ENCODE measurements at places on chromosomes 2 and 18. TPM values are rescaled to one million over a fixed set of nuclear protein-coding genes. Genes with fewer than 3 reads are reported as not detected.

RAX gene
- total RNA-seq = not detected

LIMS4 gene
- total RNA-seq = not detected

DNA sequence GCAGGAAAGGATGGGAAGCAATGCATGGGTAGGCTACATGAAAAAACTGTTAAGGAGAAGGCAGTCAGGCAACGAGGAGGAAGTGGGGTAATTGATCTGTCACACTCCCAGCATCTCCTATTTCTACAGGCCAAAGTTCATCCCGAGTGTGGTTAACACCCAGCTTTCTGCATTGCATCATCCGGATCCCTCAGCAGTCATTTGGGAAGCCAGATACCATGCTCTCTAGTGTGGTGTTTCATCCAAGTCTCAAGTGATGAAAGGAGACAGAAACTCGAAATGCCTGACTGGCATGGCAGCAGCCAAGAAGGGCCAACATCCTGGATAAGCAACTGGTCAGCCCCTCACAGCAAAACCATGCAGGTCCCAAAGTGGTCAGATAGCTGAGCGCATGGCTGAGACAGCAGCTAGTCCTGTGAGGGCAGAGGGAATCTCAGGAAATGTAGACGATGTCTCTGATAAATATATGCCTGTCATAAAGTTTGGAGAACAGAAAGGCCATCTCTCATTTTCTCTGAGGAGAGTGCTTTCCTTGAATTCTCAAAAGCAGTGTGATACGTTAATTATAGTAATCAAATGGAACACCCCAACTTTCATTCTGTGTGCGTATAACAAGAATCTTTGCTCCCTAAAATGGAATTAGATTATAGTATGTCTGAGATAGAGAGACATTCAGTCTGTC lies 24.8 kb upstream of the HNRNPA3 start:
- no peaks in the 10 kb centered on the region for H3K36me3 ChIP-seq
- no peak overlapping the region for H3K27ac ChIP-seq
- no peak overlapping the region for H3K4me3 ChIP-seq
- DNase-seq = no peak
- H3K27me3 ChIP-seq = peaks cover 14% of the 10 kb centered on the region

- H3K4me3 ChIP-seq = no peak overlapping the region
- no peak for DNase-seq
- no peaks in the 10 kb centered on the region for H3K36me3 ChIP-seq
- no peak overlapping the region for H3K27ac ChIP-seq
- peaks cover 2% of the 10 kb centered on the region for H3K27me3 ChIP-seq
- peaks cover 10% of the 10 kb centered on the region for H3K4me1 ChIP-seq
Measured at GRCh38 chr2:17578466-17578928, 38.0 kb downstream of the VSNL1 start.

GRCh38 chr18:74892066-74892627 lies 294.5 kb downstream of the ZNF407 start:
- no peak overlapping the region for H3K27ac ChIP-seq
- DNase-seq = no peak
- H3K4me1 ChIP-seq = peaks cover 3% of the 10 kb centered on the region

Data from activated CD4-positive, alpha-beta T cell treated with anti-CD3 and anti-CD28 coated beads, Interleukin-2, amount 10 ng/mL, durations not matched to agents 24 days and 14 days (primary cell).